CD4-positive, alpha-beta T cell (primary cell): ENCODE measurements at places on chromosomes 4 and X.
A peak's percentile ranks its signal among the peaks of the same experiment; 100 is the strongest.

GRCh38 chr4:145731028-145731427, 51.1 kb downstream of the C4orf51 start:
- no peak for DNase-seq

GRCh38 chr4:141207961-141208360, 12.7 kb upstream of the ZNF330 start:
- no peak for DNase-seq

DNA sequence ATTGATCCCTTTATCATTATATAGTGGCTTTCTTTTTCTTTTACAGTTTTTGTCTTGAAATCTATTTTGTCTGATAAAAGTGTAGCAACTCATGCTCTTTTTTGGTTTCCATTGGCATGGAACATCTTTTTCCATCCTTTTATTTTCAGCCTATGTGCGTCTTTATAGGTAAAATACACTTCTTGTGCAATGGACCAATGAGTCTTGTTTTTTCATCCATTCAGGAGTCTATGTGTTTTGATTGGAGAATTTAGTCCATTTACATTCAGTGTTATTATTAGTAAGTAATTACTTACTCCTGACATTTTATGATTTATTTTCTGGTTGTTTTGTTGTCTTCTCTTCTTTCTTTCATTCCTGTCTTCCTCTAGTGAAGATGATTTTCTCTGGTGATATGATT, 66.4 kb upstream of the IL2 start:
- DNase-seq, result no peak

DNA sequence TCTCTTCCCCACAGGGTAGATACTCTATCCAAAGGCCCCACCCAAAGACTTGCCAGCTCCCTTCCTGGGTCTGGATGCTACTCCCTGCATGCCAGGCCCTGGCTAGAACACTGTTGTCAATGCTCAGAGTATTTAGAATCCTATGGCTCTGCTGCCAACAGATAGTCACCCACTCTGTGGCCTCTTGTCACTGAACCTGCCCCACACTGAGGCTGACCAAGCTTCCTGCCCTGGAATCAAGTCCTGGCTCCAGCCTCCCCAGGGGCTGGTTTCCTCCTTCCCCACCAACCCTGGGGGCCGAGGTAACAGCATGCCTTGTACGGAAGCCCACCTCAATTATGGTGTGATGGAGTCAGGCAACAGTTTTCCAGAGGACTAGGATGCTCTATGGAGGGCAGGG, 63.3 kb downstream of the EFNB1 start:
- no peak for DNase-seq

- no peak for DNase-seq
Measured at GRCh38 chr4:2423695-2424094, 4.9 kb downstream of the CFAP99 start.

DNA sequence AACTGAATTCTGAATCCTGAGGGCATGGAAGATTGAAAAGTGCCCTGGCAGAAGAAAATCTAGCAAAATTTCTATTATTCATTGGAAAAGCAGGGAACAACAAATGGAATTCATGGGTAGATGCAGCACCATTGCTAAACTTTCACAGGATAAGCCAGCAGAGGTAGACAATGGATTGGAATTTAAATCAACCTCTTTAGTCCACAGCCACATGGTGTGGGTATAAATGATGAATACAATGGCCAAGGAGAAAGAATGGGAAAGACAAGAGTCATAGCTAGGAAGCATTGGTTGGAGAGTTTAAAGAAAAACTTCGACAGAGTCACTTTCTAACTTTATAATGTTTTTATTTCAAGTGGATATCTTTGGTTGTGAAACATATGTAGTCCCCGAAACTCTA, 332.8 kb upstream of the PUDP start:
- DNase-seq, result no peak

DNA sequence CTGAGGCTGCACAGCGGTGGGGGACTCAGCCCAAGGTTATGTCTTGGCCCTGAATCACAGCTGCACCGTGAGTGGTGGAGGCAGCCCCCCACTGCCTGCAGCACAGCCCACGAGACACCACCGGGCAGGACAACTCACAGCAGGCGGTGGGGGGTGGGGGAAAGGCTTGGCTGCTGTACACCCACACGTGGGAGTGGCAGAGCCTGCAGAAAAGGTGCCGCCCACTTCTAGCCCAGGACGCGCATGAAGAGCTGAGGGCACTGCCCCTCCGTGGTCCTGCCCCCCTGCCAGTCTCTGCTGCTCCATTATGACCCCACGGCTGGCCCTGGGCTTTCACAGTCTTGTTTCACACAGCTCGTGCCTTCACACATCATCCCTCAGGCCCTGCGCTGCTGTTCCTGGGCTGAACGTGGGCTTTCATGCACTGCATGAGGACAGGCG, 40.8 kb downstream of the FGFRL1 start:
- DNase-seq, result no peak

DNA sequence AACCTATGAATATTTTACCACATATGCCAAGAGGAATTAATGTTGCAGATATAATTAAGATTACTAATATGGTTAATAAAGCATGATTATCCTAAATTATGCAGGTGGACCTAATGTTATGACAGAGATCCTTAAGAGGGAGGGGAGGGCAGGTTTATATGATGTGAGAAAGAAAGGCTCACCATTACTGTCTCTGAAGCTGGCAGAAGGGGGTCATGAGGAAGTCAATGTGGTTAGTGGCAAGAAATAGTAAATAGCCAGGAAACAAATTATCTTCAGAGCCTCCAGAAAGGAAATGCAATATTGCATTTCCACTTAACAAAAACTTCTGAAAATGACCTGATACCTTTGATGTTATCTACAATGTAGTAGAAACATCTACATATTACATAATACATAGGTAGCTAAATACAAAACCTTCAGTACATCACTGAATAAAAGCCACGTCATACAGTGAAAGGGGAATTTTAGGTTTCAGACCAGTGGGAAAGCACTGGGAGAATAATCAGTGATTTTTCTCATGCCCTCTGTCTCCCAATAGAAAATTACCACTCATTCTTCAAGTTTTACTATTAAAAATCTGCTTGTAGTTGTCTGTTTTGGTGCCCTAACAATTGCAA, 609.2 kb downstream of the SPOCK3 start:
- no peak for DNase-seq

DNA sequence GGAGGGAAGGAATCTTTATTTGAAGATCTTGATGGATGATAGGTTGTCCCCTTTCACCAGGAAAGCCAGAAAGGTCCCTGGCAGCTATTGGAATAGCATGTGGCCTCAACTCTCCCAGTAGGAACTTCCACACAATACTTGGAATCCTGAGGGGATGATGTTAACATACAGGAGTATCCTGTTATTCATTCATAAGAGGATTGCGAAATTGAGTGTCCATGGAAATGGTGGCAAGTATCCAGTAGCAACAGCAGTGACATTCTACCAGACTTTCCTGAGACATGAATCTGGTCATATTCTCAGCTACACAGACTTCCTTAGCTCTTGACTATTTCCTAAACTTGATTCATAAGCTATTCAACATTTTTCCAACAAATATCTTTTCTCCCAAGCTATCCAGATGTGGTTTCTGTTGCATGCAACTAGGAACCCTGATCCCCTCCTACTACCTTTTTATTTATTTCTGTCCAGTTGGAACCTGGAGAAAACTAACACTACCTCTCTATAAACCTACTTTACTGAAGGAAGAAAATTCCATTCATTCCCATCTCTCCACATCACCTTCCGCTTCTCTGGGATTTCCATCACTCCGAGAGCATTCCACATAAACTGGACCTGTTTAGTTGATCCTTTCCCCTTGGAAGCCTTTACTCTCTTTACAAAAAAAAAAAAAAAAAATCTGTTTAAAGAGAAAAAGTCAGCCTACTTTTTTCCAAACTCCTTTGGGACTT, 101.8 kb downstream of the ANXA5 start:
- no peak for DNase-seq

DNA sequence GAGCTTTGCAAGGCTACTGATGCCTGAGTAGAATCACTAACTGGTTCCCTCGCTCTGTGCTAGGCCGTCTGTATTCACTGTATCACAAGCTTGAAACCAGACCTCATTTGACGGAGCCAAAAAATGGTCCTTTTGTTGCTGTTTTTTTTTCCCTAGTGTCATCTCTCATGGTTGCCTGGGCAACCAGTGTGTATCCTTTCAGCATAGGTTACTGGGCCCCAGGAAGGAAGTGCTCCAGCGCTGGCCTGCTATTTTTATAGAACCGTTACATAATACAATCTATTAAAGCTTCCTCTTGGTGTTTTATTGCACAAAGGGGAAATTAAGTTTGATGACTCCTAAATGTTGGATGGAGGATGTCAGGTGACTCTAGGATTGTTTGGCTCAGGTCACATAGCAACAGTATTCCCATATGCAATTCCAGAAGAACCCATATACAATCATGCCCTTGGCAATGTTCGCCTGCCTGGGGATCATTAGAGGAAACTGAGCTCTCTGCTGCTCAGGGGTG, 220.4 kb downstream of the SPRY1 start:
- DNase-seq, result peak; percentile 30

- peak; percentile 5 for DNase-seq
Measured at GRCh38 chrX:4935401-4935800, 1222.0 kb upstream of the PRKX start.

DNA sequence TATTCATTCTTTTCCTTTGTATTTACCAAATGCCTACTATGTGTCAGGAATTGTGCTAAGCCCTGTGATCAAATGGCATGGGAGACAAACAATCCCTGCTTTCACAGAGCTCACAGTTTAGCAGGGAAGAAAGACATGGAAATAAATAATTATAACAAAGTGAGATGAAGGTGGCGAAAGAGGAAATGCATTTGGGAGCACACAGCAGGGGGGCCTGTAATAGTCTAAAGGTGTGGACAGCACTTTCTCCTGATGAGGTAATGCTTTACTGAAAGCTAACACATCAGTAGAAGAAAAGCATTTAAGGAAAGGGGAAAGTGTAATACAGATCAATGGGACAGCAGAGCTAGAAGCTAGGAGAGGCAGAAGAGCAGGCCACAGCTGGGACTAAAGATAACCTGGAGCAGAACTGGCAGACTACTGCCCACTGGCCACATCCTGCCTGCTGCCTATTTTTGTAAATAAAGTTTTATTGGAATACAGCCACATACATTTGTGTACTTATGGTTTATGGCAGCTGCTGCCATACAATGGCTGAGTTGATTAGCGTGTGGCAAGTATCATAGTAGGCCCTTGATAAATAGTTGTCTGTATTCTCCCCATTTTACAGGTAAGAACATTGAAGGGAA, 67.1 kb upstream of the TAPT1 start:
- no peak for DNase-seq

DNA sequence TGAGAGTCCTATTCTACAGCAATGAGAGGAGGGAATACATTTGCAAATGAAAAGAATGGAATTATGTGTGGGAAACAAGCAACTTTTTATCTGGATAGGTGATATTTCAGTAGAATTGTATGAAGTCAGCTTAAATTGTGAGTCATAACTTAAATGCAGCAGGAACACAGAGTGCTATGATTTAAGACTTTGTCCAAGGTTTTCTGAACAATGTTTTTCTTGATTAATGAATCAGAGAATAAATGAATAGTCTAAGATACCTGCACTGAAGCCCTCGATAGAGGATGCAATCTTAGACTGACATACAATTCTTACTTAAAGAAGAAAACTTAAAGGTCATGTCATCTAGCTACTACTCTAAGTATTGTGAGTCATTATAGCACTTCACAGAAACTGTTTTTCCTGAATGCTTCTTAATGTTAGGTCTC, 8.0 kb downstream of the ARHGEF38 start:
- no peak for DNase-seq
